Spinal cord (tissue), 10 donors: ENCODE measurements at places on chromosomes 5 and 9. TPM values are rescaled to one million over a fixed set of nuclear protein-coding genes. Genes with fewer than 3 reads are reported as not detected.

- no peak overlapping the region for H3K4me3 ChIP-seq
- no peaks in the 10 kb centered on the region for H3K27me3 ChIP-seq
- H3K4me1 ChIP-seq = no peaks in the 10 kb centered on the region
- H3K27ac ChIP-seq = no peak overlapping the region
- H3K36me3 ChIP-seq = no peaks in the 10 kb centered on the region
Measured at GRCh38 chr5:106172681-106173532, 1497.8 kb downstream of the EFNA5 start.

GRCh38 chr9:114366334-114367128, 21.3 kb downstream of the AKNA start:
- peaks cover 46% of the 10 kb centered on the region for H3K36me3 ChIP-seq
- no peak overlapping the region for H3K27ac ChIP-seq
- DNase-seq = no peak
- peaks cover 18% of the 10 kb centered on the region for H3K4me1 ChIP-seq

The TMEM141 gene
- 76.9 TPM for total RNA-seq

GRCh38 chr5:43156388-43156787, 35.6 kb upstream of the NIM1K start:
- H3K27me3 ChIP-seq = no peaks in the 10 kb centered on the region
- H3K4me3 ChIP-seq = no peak overlapping the region
- no peak overlapping the region for H3K27ac ChIP-seq

The ANKRD55 gene
- 3.9 TPM for total RNA-seq

DNA sequence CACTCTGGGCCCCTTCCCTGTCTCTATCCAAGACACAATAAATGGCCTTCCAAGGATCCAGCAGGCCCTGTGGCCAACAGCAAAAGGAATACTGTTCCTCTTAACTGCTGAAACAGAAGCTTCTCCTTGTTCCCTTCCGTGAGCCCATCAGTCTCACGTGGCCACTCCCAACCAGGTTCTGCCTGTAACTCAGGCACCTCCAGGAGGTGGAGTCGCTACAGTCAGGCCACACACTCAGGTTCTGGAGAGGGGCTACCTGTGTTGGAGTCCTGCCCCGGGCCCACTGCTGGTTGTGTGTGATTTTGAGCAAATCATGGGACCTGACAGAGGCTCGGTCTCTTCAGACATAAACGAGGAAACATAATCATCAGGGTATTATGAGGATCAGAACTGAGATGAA, 10.3 kb downstream of the FAT2 start:
- H3K4me1 ChIP-seq = peaks cover 7% of the 10 kb centered on the region
- H3K4me3 ChIP-seq = no peak overlapping the region
- H3K27ac ChIP-seq = no peak overlapping the region
- H3K36me3 ChIP-seq = no peaks in the 10 kb centered on the region
- DNase-seq = no peak
- no peaks in the 10 kb centered on the region for H3K27me3 ChIP-seq

- H3K27me3 ChIP-seq = no peaks in the 10 kb centered on the region
- H3K27ac ChIP-seq = no peak overlapping the region
- no peak for DNase-seq
- H3K36me3 ChIP-seq = peaks cover 4% of the 10 kb centered on the region
- H3K4me1 ChIP-seq = no peaks in the 10 kb centered on the region
- H3K4me3 ChIP-seq = no peak overlapping the region
Measured at GRCh38 chr5:131321066-131321465, 57.2 kb downstream of the CDC42SE2 start.

DNA sequence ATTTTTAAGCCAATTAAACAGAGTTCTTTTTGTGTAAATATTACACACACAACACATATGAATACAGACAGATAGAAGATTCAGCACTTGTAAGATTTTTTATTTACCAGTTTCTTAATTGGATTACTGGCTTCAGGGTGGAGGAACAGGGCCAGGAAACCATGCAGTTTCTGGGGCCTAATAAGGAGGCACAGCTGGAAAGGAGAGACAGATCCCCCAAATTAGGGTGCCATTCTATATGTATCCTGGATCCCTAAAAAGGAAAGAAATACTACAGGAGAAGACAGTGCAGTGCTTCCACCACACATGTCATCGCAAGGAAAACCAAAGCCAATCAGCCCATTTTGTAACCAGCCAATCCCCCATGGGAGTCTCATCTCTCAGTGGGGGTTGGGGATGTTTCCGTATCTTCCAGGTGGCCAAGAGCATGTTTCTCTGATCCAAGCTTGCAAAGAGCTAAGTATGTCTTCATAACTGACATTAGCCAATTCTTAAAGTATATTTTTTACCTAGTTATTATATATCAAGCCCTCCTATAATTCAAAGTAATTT, 15.8 kb upstream of the ABO start:
- no peak overlapping the region for H3K4me3 ChIP-seq
- no peaks in the 10 kb centered on the region for H3K27me3 ChIP-seq
- no peak for DNase-seq
- H3K36me3 ChIP-seq = no peaks in the 10 kb centered on the region

- H3K36me3 ChIP-seq = no peaks in the 10 kb centered on the region
- no peaks in the 10 kb centered on the region for H3K27me3 ChIP-seq
- H3K27ac ChIP-seq = no peak overlapping the region
- no peak for DNase-seq
- H3K4me1 ChIP-seq = peaks cover 6% of the 10 kb centered on the region
Measured at GRCh38 chr9:88818495-88819201, 172.6 kb upstream of the S1PR3 start.

The CD72 gene
- 1.7 TPM for total RNA-seq

GRCh38 chr5:171797543-171797942, 11.9 kb downstream of the SMIM23 start:
- no peaks in the 10 kb centered on the region for H3K4me1 ChIP-seq
- no peaks in the 10 kb centered on the region for H3K36me3 ChIP-seq
- H3K27me3 ChIP-seq = no peaks in the 10 kb centered on the region
- no peak for DNase-seq
- H3K4me3 ChIP-seq = no peak overlapping the region

DNA sequence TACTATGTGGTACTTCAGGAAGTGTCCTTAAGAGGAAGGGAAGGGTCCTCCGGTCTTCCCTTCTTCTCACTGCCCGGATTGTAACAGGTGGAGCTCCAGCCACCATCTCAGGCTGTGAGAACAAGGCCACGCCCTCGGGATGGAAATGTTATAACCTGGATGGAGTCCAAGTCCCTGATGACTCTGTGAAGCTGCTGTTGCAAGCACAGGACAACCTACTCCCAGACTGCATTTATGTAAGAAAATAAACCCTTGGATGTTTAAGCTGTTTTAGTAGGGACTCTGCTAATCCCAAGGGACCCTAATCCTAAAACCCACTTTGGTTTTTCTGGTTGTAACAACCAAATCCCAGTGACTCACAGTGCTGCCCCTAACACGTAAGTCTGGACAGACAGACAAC, 221.6 kb downstream of the ACTL7B start:
- no peaks in the 10 kb centered on the region for H3K27me3 ChIP-seq
- H3K36me3 ChIP-seq = no peaks in the 10 kb centered on the region
- no peak overlapping the region for H3K4me3 ChIP-seq
- no peaks in the 10 kb centered on the region for H3K4me1 ChIP-seq
- DNase-seq = no peak

GRCh38 chr9:115400796-115401195, 282.8 kb upstream of the TNC start:
- no peak overlapping the region for H3K27ac ChIP-seq
- H3K4me1 ChIP-seq = no peaks in the 10 kb centered on the region
- no peaks in the 10 kb centered on the region for H3K27me3 ChIP-seq
- no peak overlapping the region for H3K4me3 ChIP-seq
- DNase-seq = no peak

DNA sequence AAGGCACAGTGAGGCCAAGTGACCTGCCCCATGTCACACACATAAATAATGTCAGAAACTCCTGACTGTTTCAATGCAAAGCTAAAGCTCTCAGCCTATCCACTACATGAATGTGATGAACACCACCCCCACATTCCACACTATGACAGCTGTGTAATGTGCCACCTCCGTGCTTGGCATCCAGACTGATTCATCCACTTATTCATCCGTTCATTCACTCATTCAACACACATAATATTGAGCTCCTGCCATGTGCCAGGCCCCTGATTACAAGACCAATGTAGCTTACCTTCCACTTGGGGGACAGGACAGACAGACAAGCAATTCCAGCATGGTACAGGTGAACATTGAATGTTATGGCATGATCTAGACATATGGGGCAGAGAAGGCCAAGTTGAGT, 46.2 kb upstream of the FABP6 start:
- H3K4me3 ChIP-seq = no peak overlapping the region
- DNase-seq = no peak
- no peaks in the 10 kb centered on the region for H3K36me3 ChIP-seq
- H3K27me3 ChIP-seq = no peaks in the 10 kb centered on the region
- no peak overlapping the region for H3K27ac ChIP-seq

GRCh38 chr9:137240318-137240840, 708 bp upstream of the TUBB4B start:
- H3K4me1 ChIP-seq = peaks cover 84% of the 10 kb centered on the region
- DNase-seq = peak; percentile 63
- no peaks in the 10 kb centered on the region for H3K27me3 ChIP-seq
- H3K4me3 ChIP-seq = peak overlapping the region; percentile 61
- H3K27ac ChIP-seq = peak overlapping the region; percentile 95

- no peak for DNase-seq
- no peaks in the 10 kb centered on the region for H3K27me3 ChIP-seq
- no peaks in the 10 kb centered on the region for H3K4me1 ChIP-seq
- no peak overlapping the region for H3K27ac ChIP-seq
Measured at GRCh38 chr9:80085668-80086067, 513.9 kb downstream of the TLE4 start.

DNA sequence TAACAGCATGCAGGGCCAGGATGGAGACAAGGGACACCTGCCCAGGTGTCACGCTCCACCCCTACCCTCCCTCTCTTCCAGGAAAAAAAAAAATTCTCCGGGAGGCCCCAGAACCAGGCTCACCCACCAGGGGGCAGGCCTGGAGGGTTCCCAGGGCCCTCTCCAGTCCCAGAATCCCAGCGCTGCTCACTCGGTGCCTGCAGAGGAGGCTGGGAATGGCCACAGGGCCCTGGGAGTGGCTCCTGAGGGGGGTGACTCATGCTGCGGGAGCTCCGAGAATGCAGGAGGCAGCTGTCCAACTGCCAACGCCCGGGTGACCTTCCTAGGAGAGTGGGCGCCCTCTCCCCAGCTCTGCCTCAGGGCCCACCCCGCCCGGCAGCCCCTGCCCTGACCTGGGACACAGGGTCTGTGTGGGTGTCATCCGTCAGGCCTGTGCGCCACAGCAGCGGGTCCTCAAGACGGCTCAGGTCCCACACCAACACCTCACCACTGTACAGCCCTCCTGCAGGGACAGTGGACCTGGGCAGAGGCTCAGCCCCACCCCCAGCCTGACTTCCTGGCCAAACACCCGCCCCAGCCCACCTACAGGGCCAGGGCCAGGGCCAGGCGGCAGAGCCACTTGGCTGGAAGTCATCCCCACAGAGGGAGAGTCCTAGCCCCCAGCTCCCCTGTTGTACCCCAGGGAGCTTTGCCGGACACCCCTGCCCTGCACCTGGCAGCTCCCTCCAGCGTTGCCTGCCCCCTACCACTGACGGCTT, 21.2 kb downstream of the DYNC2I2 start:
- H3K4me1 ChIP-seq = peaks cover 19% of the 10 kb centered on the region
- peak overlapping the region; percentile 40 for H3K27ac ChIP-seq
- H3K27me3 ChIP-seq = no peaks in the 10 kb centered on the region
- H3K36me3 ChIP-seq = peaks cover 81% of the 10 kb centered on the region
- no peak overlapping the region for H3K4me3 ChIP-seq

The FGF1 gene
- total RNA-seq = 57.7 TPM

The OSMR gene
- total RNA-seq = 10.1 TPM

The GPR151 gene
- total RNA-seq = 0.06 TPM

GRCh38 chr5:58477760-58478376, 13.4 kb upstream of the GAPT start:
- H3K4me1 ChIP-seq = no peaks in the 10 kb centered on the region
- DNase-seq = no peak
- no peaks in the 10 kb centered on the region for H3K27me3 ChIP-seq
- no peak overlapping the region for H3K4me3 ChIP-seq

The SDHA gene
- 127 TPM for total RNA-seq

DNA sequence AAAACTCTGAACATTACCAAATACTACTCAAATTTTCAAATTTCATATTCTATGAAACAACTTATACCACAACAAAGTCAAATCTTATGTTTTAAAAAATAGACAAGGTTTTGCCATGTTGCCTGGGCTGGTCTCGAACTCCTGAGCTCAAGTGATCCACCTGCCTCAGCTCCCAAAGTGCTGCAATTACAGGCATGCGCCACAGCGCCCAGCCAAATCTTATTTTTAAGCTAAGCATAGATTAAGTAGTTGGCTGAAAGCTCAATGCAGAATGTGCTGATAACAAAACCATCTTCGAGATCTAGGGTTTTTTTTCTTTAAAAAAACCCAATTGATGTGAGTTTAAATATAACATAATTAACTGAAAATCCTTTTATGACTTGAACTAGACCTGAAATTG, 6.4 kb downstream of the LMBRD2 start:
- no peaks in the 10 kb centered on the region for H3K27me3 ChIP-seq
- no peaks in the 10 kb centered on the region for H3K36me3 ChIP-seq
- H3K27ac ChIP-seq = no peak overlapping the region
- no peaks in the 10 kb centered on the region for H3K4me1 ChIP-seq
- no peak overlapping the region for H3K4me3 ChIP-seq
- DNase-seq = no peak

The FCN2 gene
- total RNA-seq = not detected

The C7 gene
- total RNA-seq = 58.0 TPM

DNA sequence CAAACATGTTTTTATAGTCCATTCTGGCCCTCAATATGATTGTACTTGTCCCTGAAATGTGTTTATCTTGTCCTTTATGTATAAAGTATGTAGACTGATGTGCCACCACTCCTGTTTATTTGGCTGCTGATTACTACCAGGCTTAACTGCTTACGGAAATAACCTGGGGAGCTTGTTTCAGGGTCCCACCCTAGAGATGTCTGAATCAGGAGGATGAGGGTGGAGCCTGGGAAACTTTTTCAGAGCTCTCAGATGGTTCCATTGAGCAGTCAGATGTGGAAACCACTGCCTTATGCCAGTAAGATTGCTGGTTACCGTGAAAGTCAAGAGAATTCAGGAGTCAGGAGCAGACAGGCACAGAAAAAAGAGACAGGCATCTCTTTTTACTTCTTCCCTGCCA, 19.2 kb downstream of the SLC23A1 start:
- no peaks in the 10 kb centered on the region for H3K27me3 ChIP-seq

DNA sequence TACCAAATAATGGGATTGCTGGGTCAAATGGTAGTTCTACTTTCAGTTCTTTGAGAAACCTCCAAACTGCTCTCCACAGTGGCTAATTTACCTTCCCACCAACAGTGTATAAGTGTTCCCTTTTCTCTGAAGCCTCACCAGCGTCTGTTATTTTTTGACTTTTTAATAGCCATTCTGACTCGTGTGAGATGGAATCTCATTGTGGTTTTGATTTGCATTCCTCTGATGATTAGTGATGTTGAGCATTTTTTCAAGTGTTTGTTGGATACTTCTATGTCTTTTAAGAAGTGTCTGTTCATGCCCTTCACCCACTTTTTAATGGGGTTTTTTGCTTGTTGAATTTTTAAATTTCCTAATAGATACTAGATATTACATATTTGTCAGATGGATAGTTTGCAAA, 28.4 kb upstream of the SUSD1 start:
- no peak for DNase-seq
- H3K4me1 ChIP-seq = no peaks in the 10 kb centered on the region
- H3K27me3 ChIP-seq = no peaks in the 10 kb centered on the region
- H3K4me3 ChIP-seq = no peak overlapping the region

GRCh38 chr5:35198075-35198474, 32.2 kb downstream of the PRLR start:
- no peaks in the 10 kb centered on the region for H3K36me3 ChIP-seq
- H3K4me1 ChIP-seq = peaks cover 14% of the 10 kb centered on the region
- no peaks in the 10 kb centered on the region for H3K27me3 ChIP-seq
